ENCODE measurements at places on chromosomes 11 and 22.

- DNase-seq: no peak
These were observed 16.2 kb downstream of the LRRC32 start for GRCh38 chr11:76654298-76654851.

GRCh38 chr11:63599211-63600122, 14.8 kb downstream of the PLAAT3 start:
- DNase-seq: peak; percentile 93

DNA sequence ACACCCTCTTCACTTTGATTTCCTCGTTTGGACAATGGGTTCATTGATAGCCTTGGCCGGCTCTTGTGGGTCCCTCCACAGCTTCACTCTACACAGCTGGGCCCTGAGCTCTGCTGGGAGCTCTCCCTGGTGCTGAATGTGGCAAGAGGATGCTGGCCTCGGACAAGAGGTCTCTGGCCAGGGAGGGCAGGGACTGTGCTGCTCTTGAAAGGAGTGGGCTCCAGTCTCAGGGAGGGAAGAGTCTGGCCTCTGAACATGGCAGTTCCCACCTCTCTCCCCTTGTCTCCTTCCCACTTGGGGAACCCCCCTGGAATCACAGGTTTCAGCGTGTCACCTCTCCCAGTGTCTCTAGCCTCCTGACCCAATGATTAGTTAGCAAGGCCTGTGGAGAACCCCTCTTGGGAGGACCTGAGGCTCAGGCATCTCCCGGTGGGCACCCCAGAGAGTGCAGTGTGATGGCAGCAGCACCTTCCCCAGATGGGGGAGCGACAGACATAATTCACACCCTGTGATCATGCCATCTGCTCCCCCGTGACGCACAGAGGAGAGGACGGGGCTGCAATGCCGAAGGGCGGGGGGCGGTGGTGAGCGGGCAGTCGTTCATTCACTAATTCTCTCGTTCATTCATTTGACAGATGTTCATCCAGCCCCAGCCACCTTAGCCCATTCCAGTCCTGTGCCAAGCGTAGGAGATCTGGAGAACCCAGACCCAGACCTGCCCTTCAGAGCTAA, 2.8 kb upstream of the CABP7 start:
- peak; percentile 72 for DNase-seq

DNA sequence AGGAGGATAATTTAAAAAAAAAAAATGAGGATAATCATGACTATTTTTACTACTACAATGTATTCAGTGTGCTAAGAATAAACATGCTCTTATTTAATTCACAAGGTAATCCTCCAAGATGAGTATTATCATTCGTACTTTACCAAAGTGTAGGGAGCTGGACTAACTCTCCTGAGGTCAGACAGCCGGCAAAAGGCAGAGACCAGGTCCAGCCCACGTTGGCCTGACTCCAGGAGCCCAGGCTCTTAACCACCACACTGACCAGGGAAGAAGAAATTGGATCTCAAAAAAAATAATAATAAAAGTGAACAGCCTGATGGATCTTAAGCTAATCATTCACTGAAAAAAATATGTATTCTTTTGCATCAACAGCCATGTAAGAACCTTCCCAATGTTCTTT, 25.2 kb downstream of the PLAAT3 start:
- no peak for DNase-seq

- DNase-seq: no peak
These were observed 350.9 kb upstream of the SYN3 start for GRCh38 chr22:33409079-33409478.

GRCh38 chr11:76157891-76158290, 48.4 kb downstream of the WNT11 start:
- DNase-seq: no peak

All from M059J (cell line).